ENCODE measurements at places on chromosomes 4 and X.

- no peak for DNase-seq
Observed at GRCh38 chrX:21747558-21747957, 10.4 kb downstream of the SMPX start.

DNA sequence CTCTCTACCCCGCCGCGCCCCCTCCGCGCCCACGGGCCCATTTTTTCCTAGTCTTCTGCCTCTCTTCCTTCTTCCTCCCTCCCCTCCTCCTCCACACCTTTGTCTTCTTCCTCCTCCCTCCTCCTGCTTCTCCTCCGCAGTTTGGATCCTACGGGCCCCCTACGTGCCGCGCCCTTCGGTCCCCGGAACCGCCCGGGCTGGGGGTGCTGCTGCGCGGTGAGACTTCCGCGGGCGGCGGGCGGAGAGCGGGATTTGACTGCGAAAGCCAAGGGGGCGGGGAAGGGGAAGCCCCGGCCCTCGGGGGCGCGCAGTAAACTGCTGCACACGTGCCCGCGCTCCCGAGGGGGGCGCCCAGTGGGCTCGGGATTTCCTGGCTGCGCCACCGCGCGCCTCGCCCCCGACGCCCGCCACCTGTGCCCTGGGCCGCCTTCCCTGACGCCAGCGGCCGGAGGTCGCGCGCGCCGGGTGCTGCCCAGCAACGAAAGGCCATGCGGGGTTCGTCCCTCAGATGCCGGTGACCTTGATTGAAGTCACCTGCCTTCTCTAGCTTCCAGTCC, 3.3 kb upstream of the NKX3-2 start:
- peak; percentile 51 for DNase-seq

- DNase-seq = no peak
Observed at GRCh38 chr4:140298001-140298400, 75.4 kb upstream of the SCOC start.

GRCh38 chr4:8891255-8891645, 19.6 kb upstream of the HMX1 start:
- no peak for DNase-seq

- DNase-seq = no peak
Observed at GRCh38 chrX:96181605-96182004, 503.0 kb upstream of the DIAPH2 start.

GRCh38 chr4:184255361-184255760, 37.7 kb upstream of the ENPP6 start:
- no peak for DNase-seq

- no peak for DNase-seq
Observed at GRCh38 chrX:113330416-113330815, 489.8 kb upstream of the AMOT start.

- no peak for DNase-seq
Observed at GRCh38 chrX:153692003-153692402, 4.3 kb downstream of the SLC6A8 start.

- DNase-seq = no peak
Observed at GRCh38 chr4:169115897-169116254, 105.8 kb upstream of the CBR4 start.

DNA sequence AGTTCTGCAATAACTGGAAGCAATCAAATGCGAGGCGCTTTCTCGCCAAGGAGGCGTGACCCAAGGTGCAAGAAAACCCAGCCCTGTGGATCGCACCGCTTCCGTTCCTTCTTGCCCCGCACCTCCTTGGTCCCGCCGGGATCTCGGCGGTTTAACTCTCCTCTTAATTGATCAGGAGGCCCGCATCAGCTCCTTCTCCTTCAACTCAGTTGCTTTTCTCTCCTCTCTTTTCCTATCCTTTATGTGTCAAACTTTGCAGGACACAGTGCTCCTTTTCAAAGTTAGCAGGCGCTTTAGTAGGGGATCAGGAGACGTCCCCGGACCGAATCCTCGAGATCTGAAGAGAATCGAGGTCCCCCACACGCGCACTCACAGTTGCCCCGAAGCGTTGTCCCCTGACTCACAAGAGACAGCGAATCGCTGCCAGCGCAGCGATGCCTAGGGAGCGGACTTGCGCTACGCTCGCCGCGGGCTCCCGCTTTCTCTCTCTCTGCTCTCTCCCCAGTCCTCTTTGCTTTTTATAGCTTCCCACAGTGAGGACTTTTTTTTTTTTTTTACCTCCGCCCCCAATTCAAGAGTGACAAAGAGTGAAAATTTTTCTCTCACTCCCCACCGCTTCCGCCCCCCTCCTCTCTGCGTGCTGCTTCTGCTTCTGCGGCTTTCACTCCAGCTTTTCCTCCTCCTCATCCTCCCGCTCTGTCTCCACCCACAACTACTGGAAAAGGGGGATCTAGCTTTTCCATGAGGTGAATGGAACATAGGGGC, at the start of gene DKK2:
Gene DKK2, minus strand, starts transcription at position 495 of the 765 bp plus-strand sequence. CDS start 722 bp downstream, outside the sequence.
- no peak for DNase-seq

GRCh38 chrX:25019707-25020390, 4.1 kb upstream of the ARX start:
- DNase-seq = no peak

GRCh38 chrX:23493941-23494374, 159.3 kb downstream of the PTCHD1 start:
- no peak for DNase-seq

DNA sequence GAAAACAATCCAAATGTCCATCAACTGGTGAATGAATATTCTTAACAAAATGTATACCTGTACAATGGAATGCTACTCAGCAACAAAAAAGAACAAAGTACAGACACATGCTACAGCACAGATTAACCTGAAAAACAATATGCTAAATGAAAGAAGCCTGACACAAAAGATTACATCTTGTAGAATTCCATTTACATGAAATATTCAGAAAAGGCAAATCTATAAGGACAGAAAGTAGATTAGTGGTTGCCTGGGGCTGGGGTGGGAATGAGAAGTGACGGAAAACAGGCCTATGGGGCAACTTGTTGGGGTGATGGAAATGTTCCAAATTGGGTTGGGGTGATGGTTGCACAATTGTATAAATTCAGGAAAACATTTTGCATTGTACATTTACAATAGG, 219.1 kb upstream of the GPC4 start:
- no peak for DNase-seq

GRCh38 chrX:682892-683291, 52.3 kb downstream of the SHOX start:
- DNase-seq = no peak

DNA sequence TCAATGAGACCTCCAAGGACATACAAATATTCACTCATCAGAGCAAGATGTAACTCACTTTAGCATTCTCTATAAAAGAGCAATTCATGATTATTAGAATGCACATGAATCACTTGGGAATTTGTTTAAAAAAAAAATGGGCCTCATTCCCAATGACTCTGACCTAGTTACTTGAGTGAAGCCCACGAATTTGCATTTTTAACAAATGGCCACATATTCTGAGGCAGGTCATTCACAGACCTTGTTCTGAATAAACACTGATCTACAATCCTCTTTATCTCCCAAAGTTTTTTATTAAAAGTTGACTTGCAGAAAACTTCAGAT, 255.1 kb upstream of the VEGFC start:
- DNase-seq = no peak

DNA sequence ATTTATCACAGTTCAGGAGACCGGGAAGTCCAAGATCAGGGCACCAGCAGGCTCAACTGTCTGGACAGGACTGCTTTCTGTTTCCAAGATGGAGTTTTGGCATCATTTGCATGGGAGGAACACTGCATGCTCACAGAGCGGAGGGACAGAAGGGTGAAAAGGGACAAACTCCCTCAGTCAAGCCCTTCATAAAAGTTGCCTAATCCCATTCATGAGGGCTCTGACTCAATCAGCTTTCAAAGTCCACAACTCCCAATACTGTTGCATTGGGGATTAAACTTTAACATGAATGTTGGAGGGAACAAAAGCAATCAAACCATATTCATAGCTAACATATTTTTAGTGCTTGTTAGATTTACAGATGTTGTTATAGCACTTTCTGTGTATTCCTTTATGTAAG, 158.9 kb upstream of the MAD2L1 start:
- DNase-seq = no peak

- no peak for DNase-seq
Observed at GRCh38 chr4:85774489-85774888, 299.5 kb downstream of the ARHGAP24 start.

GRCh38 chr4:4868758-4869723, 9.6 kb downstream of the MSX1 start:
- no peak for DNase-seq

DNA sequence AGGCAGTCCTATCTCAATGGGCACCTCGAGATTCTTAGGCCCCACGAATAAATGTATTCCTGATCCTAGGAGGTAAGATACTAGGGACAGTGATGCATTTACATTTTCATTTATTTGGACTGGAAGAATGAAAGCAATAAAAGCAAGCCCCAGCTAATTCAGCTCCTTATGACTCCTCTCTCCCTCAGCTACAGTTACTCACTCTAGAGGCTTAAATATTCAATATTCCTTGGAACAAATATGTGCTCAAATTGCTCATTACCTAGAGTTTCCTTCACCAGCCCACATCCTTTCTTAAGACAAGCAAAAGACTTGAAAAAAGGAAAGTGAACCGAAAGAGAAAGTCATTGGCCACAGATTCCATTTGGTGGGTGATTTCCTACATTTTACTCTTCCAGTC, 13.9 kb downstream of the PAGE2 start:
- no peak for DNase-seq

DNA sequence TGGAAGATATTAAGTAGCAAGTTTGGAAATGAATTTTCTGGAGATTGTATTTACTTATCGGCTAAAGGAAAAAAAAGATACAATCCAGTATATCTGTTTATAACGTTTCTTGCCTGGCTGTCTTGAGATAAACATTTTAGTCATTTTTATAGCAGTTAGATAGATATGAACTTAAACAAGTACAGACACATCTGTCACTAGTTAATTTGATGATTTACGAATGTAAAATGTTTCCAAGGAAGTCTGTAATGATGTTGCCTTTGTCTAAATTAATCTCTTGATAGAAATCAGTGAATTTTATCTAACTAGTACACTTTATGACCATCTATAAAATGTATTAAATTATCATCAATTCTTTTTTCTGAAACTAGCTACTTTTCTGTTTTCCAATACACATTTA, 5.7 kb downstream of the BMPR1B start:
- no peak for DNase-seq

DNA sequence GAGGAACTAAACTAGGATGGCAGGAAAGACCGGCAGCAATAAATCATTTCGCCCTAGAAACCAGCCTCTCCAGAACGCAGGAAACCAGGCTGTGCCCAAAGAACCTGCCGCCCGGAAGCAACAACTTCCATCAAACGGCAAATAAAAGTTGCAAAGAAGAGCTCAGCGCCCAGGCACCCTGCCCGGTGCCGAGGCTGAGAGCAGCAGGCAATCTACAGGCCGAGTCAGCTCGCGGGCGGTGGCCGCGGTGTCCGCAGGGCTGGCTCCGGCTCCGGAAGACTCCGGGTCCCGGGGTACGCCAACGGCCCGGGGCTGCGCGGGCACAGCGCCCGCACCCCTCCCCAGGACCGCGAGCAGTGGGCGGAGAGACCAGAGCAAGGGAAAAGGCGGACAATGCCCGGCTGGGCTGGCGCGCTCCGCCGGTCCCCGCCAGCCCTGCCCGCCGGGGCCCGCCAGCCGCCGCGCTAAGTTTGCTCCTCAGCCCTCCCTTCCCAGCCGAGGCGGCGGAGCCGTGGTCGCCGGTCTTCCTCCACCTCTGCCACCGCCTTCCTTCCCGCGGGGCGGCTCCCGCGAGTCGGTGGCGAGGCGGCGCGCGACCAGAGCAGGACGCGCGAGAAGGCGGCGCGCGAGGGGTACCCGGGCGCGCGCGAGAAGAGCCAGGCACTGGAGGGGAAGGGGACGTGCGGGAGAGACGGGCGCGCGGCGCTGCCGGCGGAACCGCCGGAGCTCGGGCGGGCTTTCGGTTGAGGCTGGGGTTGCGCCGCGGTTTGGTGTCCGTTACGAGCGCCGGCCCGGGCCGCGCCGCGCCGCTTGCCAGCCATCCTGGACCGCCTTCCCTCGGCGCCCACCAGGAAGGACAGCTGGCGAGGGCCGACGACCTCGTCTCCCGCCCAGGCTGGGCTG, 733 bp downstream of the FRYL start:
- peak; percentile 46 for DNase-seq

DNA sequence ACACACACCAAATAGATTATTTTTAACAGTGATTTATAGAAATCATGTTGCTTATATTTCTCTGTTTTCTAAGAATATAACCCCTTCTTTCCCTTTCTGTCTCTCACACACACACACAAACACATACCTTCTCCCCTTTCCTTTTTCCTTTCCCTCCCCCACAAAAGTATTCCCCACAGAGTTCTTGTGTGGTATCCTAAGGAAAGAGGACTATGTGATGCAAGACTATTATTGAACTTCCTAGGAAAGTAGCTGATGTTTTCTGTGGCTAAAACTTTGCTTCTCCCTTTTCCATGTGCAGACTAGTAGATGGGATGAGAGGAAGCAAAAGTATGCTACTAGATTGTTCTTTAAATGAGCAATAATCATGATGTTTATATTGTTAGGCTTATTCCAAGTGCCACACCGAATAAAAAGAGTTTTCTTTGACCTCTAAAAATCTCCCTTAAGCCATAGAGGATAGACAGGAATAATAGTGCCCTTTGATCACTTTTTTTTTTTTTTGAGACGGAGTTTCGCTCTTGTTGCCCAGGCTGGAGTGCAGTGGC, 38.7 kb downstream of the CPEB2 start:
- DNase-seq = no peak

DNA sequence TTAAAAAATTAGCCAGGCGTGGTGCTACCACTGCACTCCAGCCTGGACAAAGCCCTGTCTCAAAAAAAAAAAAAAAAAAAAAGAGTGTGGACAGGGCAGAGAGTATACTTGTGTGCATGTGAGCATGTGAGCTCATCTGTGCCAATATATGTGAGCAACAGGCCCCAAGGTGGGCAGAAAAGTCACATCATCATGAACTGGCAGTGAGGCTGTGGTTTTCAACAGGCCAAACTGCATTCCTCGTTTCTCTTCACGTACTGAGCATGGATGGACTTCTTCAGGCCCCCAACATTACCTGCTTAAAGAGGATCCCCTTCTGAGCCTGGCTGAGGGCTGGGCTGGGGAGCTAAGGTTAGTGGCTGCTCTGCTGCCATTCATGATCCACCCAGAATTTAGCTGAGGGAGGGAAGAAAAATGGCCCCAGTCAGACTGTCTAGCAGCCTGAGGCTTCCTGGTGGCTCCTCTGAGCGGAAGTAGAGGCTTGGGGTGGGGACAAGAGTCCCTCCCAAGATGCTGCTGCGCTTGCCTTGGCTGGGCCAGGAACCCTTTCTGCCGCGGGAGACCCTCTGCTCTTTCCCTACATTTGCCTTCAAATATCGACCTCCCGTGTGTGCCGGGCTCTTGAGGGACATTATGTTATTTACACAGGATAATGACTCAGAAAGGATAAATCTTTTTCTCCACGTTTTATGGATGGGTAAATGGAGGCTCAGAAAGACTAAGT, 55.0 kb downstream of the DIPK2B start:
- no peak for DNase-seq

Measured in NCI-H1092 (cell line).